AG04450 (cell line): ENCODE measurements at places on chromosomes 1 and 21.

DNA sequence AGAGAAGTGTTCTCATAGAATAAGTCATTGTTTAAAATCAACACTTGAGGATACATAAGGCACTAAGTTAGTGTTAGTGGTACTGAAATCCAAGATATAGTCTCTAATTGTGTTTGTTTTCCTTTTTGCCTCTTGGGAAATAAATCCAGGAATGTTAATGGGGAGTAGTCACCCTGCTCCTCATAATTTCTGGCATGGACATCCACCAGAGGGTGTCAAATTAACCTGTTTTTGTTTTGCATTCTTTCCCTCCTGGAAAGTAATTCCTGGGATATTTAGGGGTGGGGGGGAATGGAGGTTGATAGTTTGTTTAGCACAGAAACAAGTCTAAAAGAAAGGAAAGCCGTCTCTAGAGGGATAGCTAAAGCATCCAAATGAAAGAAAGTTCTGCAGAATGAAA is 87.8 kb upstream of the MAP1LC3C start:
- DNase-seq = no peak

GRCh38 chr21:46379105-46379504 is 55.1 kb downstream of the PCNT start:
- DNase-seq = no peak

GRCh38 chr1:23371987-23372880 is 2.6 kb upstream of the ZNF436 start:
- no peak for DNase-seq

DNA sequence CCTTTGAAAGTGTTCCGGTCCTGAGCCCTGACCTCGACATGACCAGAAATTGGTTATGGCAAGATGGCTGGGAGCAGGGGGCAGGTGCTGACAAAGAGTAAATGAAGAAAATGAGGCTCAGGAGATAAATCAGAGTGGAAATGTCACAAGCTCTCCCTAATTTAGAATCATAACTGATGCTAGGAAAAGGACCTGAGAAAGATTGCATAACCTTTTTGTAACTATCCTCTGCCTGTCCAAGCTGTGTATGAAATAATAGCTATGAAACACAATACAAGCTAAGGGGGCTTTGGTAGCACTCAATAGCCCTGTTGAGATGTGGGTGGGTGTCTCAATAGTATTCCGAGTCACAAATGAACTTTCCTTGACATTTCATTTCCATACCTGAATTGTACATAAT is 12.9 kb upstream of the NOS1AP start:
- DNase-seq = no peak

- no peak for DNase-seq
Observed at GRCh38 chr1:178704833-178705232, 20.2 kb upstream of the RALGPS2 start.

DNA sequence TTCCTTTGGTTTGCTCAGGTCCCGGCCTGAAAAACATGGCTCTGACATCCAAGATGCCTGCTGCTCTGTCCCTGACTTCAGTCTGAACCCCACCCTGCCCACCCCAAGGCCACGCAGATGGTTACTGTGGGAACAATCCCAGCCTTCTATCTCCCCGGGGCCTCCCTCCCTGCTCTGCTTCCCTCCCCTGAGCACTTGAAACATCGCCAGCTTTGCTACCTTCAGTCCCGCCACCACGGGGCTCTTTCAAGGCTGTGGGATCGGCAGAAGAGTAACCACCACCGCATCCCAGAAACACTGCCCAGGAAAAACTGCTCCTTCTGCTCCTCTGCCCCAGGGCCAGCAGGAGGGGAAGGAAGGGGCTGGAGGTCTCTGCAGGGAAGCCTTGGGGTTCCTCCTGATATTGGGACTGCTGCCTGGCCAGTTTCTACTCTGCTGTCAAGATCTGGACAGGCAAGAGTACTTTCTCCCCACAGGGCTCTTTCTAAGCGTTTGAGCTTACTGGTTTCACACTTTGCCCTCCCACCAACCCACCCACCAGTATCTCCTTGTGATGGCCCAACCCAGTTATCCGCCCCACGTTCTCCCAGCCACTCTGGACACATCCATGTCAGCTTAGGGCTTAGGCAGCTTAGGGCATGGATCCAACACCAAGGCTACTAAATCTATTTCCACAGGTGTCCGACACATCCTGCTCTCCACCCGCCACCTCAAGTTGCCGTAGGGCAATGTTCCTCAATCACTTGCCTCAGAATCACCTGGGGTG is 8.4 kb downstream of the ETNK2 start:
- no peak for DNase-seq

DNA sequence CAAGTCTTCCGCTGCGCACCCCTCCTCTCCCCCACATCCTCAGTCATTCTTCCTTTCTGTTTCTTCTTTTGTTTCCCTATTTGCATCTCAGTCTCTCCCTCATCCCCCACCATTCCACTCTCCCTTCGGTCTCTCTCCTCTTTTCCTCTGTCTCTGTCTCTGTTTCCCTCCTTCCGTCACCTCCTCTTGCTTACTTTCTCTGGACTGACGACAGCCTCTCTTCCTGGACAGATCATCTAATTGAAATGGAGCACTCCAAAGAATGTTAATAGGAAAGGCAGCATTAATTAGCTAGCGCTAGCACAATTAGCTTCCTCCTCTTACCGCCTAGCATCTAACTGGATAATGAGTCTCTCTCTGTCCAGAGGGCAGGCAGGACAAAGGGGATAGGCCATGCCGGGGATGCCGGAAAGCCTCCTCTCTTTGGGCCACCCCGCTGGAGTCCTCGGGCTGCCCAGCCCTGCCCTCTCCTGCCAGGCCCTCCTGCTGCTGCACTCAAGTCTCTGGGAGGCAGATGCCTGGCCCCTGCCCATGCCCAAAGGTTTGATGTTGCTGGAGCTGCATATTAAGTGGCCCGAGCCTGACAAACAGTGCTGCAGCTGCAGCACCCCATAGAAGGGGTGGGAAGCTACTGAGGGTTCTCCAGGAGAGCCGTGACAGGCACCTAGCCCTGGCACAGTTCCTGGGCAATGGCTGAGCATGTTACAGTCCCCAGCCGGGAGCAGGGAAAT is 20.8 kb downstream of the DISP3 start:
- no peak for DNase-seq

DNA sequence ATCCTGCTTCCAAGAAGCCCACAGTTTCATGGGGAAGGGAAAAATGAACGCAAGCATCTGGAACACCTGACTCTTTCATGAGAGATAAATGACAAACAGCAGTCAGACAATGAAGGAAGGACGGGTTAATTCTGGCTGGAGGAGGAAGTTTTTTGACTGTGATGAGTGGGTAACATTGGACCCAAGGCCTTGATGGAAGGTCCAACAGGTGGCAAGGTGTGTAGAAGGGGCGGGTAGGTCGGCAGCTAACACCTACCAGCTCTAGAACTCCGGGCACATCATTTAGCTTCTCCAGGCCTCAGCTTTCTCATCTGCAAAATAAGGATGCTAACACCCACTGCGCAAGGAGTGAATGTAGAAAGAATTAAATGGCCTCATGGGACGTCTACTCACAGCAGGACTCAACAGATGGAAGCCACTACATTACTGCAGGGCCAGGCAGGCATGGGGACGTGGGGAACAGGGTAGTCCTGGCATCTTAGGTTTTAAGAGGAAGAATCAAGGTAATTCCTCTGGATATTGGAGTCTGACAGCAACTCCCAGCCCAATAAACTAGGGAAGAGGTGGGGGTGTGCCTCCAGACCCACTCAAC is 12.9 kb downstream of the GLIS1 start:
- DNase-seq = no peak

DNA sequence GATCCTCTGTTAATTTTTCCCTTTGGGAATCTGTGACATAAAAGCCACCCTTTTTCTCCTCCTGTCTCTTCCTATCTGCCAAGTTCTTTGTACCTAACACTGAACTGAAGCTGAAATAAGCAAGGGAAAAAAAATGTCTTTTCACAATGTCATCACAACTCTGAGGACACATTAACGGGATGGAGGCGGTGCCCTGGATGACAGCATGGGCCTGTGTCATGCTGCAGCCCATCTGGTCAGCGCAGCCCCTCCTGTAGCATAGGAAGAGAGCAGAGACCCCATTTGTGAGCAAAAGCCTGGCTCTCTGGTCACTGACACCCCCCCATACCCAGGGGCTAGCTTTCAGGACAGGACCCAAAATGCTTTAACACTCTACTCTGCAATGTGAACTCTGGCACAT is 22.5 kb downstream of the SYT2 start:
- DNase-seq = no peak

- no peak for DNase-seq
Observed at GRCh38 chr1:14783592-14783886, 185.1 kb downstream of the KAZN start.

DNA sequence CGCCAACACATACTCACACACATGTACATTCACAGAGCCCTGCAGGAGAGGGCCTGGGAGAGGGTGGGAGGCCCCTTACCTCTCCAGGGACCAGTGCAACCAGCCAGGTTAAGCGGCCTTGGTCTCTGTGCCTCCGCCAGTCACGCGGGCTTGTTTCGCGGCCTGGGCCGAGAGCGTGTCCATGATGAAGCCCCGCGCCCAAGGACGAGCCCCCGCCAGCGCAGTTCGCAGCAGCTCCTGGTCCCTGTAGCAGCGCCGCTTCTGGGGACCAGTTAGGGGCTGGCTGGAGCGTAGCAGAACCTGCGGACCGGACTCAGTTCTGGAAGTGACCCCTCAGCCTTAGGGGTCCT is 7.3 kb upstream of the FAM167B start:
- no peak for DNase-seq

- DNase-seq = no peak
Observed at GRCh38 chr1:3426956-3427535, 27.4 kb upstream of the ARHGEF16 start.

- DNase-seq = no peak
Observed at GRCh38 chr1:94792473-94793295, 27.5 kb upstream of the SLC44A3 start.

- no peak for DNase-seq
Observed at GRCh38 chr21:18041012-18041411, 203.6 kb upstream of the CHODL start.

- no peak for DNase-seq
Observed at GRCh38 chr1:95386371-95386770, 152.4 kb downstream of the RWDD3 start.

GRCh38 chr1:32071758-32072621 is 749 bp upstream of the TMEM39B start:
- peak; percentile 36 for DNase-seq

GRCh38 chr1:237386362-237387143 is 344.6 kb downstream of the RYR2 start:
- no peak for DNase-seq

- DNase-seq = no peak
Observed at GRCh38 chr1:219927956-219928790, at the start of gene SLC30A10. TSS of gene SLC30A10 (minus strand) at chr1:219928557. CDS start at chr1:219928440, 117 bp downstream.

GRCh38 chr21:38712071-38712470 is 93.7 kb upstream of the ETS2 start:
- DNase-seq = no peak

- peak; percentile 10 for DNase-seq
Observed at GRCh38 chr1:20110679-20111078, 8.7 kb downstream of the PLA2G2D start.

DNA sequence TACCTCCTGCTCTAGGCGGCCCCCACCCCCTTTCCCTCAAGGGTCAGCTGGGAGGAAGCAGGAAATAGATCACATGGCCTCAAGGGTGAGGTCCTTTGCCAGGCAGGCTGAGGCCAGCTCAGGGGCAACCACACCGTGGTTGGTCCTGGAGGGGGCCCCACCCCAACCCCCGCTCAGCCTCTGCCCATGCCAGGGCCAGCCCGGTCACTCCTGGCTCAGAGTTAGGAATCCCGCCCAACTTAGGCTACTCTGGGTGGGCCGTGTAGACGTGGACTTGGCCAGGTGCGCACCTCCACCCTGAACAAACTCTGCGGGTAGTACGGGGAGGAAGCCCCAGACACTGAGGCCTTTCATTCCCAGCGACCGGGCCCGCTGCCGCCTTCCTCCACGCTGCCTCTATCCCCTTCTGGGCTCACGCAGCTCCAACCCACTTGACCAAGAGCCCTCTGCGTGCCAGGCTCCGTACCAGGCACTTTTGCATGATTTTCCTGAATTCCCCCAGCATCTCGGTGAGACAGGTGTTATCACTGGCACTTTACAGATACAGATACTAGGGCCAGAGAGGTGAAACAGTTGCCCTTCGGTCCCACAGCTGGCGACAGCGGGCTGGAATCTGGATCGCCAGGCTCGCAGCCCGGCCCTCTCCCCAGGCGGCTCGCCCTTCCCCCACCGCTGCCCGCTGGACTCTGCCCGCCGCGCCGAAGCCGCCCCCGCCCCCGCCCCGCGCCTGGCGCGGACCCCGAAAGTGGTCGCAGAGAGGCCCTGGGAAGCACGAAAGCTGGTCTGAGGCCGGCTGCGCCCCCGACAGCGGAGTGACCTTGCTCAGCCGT is 769 bp downstream of the GALE start:
- no peak for DNase-seq

DNA sequence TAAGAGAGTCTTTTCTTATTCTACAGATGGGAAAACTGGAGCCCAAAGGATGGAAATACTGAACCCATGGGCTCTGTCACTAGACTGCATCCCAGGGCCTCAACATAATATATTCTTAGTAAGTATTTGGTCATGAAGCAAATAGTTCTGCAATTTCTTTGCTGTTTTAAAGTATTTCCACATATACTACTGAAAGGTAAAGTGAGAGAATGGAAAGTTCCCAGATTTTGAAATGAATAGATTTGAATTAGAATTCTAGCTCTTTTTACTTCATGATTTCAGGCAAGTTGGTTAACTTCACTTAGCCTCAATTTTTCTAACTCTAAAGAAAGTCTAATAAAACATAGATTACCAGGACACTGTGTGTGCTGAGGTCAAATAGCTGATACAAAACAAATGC is 95.6 kb upstream of the FGGY start:
- no peak for DNase-seq

DNA sequence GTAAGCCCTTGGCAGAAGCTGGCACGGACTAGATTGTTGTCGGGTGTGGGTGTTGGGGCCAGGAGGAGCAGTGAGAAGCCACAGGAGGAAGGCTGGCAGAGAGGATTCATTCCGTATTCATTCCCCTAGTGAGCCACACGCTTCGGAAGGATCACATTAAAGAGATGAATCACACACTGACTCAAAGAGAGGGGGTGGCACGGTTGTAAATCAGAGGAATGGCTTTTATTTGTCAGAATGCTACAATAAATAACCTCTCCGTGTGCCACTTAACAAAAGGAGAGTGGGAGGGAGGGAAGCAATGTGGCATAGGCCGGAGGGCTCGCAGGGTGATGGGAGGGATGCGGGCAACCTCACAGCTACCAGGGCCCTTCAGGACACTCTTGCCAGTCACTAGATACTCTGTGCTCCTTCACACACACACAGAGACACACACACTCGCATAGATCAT is 135.5 kb downstream of the HIVEP3 start:
- peak; percentile 51 for DNase-seq

DNA sequence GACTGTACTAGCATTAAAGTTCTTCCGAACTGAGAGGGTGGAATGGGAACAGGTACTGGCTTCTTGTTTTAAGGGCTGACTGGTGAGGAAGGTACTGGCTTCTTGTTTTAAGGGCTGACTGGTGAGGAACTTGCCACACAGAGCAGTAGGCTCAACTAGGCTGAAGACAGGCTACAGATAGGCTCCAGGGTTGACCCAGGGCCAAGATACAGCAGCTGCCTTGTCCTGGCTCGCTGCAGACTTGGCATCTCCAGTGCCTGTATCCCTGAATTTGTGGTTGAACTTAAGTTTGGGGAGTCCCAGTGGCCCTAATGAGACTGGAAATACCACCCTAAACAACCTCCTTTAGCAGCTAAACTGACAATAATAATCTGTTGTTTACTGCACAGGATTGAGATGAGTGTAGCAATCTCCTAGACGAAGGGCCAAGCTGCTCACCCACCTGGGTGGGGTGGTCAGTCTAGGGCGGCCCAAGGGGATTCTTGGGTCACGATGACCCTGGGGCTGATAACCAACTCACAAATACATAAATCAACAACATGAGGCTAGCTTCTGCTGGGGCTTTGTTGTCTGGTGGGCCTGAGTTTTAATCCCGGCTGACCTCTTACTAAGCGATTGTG is 227.1 kb downstream of the DISC1 start:
- DNase-seq = no peak
